ENCODE measurements at places on chromosomes 12 and 14. TPM values are rescaled to one million over a fixed set of nuclear protein-coding genes. Genes with fewer than 3 reads are reported as not detected.

- DNase-seq: no peak
Measured at GRCh38 chr12:91273560-91273959, 90.9 kb upstream of the DCN start.

DNA sequence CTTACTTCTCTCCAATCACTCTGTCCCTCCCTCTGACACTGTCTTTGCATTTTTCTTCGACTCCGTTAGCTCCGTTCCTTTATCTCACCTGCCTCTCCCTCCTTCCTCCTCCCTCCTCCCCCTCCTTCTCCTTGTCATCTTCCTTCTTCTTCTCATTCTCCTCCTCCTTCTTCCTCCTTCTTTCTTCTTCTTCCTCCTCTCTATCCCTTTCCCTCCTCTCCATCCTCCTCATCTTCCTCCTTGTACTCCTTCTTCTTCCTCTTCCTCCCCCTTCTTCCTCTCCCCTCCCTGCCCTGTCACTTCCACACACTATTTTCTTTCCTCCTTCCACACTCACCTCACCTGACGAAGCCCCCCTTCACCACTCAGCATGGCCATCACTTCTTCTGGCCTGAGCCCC lies 53.0 kb downstream of the HSPB8 start:
- DNase-seq: no peak

DNA sequence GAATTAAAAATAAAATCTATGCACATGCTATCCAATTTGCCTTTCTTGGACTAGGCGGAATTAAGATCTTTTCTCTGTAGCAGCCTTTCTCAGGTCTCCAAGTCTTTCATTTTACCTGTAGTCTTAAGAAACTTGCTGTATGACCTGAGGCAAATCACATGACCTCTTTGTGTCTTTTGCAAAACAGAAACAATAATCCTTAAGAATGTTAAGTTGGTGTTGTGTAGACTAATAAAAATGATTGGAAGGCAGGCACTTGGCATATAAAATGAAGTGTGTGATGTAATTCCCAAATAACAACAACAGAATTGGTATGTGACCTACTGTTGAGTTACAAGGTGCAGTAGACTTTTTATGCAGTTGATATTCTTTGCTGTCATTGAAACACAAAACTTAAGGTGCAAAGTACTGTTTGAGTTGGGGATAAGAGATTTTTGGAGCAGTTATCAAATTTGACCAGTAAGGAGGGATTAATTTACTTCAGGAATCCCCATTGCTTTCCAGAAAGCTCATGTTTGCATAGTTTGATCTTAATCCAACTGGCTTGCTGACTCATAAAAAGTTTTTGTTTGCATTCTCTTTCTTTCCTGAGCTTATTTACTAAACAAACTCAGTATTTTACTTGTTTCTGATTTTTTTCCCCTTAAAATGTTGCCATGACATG lies 51.4 kb downstream of the SUSD6 start:
- no peak for DNase-seq

Gene KLHDC1
- 3.1 TPM for total RNA-seq

GRCh38 chr14:105290621-105291346 lies 10.0 kb downstream of the BRF1 start:
- DNase-seq: no peak

Gene MORN3
- total RNA-seq: 5.6 TPM

Gene SHMT2
- 108 TPM for total RNA-seq

DNA sequence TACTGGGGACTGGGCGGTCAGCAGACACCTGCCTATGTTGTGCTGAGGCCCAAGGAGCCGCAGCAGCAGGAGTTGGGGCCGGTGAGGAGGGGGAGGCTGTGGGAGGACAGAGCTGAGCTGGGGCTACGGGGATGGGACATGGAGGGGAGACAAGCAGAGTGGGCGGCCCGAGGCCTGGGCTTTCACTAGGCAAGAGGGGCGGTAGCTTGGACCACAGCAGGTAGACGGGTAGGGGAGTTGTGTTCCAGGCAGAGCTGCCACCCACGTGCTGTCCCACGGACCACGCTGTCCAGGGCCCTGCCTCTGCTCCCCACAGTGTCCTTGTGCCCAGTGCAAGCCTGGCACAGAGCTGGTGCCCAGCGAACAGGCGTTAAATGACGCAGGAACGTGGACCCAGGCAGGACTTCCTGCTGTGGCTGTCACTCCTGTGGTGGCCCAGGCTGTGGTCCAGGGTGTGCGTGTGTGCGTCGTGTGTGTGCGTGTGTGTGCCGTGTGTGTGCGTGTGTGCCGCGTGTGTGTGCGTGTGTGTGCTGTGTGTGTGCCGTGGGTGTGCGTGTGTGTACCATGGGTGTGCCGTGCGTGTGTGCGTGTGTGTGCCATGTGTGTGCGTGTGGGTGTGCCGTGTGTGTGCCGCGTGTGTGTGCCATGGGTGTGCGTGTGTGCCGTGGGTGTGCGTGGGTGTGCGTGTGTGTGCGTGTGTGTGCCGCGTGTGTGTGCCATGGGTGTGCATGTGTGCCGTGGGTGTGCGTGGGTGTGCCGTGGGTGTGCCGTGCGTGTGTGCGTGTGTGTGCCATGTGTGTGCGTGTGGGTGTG lies 6.8 kb downstream of the CEP170B start:
- DNase-seq: no peak

- peak; percentile 97 for DNase-seq
Measured at GRCh38 chr12:62260733-62261683, 804 bp downstream of the USP15 start.

- DNase-seq: no peak
Measured at GRCh38 chr12:58757422-58757821, 162.9 kb downstream of the LRIG3 start.

Gene NRXN3
- not detected for total RNA-seq

GRCh38 chr12:129393357-129393937 lies 510.4 kb downstream of the TMEM132D start:
- no peak for DNase-seq

GRCh38 chr12:98188650-98189077 lies 326.7 kb upstream of the TMPO start:
- no peak for DNase-seq

- DNase-seq: no peak
Measured at GRCh38 chr12:124569375-124570148, 2.1 kb upstream of the NCOR2 start.

GRCh38 chr12:1911598-1912575 lies 6.6 kb downstream of the CACNA2D4 start:
- DNase-seq: no peak

Gene CYP46A1
- total RNA-seq: not detected

- no peak for DNase-seq
Measured at GRCh38 chr12:15629108-15629507, 160.1 kb downstream of the EPS8 start.

DNA sequence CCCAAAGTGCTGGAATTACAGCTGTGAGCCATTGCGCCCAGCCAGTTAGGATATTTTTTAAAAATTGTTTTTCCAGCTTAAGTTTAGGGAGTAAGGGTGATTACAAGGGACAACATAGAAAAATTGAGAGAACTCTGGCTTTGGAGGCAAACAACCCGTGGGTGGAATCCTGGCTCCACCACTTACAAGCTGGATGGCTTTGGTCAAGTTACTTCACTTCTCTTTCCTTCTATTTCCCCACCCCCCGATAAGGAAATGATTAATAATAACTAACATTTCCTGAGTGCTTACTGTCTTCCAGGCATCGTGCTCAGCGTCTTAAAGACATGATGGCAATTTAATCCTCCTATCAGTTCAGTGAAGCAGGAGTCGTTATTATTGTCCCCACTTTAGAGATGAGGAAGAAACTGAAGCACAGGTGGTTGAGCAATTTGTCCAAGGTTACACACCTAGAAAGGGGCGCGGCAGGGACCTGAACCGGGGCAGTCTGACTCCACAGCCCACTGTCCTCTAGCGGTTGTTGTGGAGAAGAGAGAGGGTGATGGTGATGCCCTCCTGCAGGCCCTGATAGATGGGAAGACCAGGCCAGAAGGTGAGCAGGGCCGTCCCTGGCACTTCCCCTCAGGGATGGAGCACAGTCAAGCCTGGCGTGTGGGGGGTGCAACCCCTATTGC lies 16.7 kb upstream of the FAIM2 start:
- DNase-seq: no peak

Gene SCN8A
- 1.1 TPM for total RNA-seq

DNA sequence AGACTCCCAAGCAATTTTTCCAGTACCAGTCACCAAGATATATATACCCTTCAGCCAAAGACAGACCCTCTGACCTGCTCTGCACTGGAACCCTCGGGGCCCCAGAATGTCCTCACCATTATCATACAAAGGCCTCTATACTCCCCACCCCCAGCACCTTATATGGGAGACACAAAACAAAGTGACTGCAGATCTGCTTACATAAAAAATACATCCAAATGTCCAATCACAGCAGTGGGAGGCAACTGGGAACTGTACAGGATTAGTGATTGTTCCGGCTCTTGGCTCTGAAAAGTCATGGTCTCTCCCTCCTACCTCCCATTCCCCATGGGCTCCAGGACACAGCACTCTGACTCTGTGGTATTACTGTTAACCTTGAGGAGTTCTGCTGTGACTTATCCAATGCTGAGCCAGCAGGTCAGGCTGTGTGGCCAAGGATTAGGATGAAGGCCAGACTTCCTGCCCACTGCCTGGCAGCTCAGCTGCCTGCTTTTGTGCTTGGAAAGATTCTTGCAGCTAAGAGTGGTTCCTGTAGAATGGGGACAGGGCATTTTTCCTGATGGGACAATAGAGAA lies 13.7 kb downstream of the OXA1L start:
- no peak for DNase-seq

- no peak for DNase-seq
Measured at GRCh38 chr14:70036665-70037064, 152.1 kb downstream of the SLC8A3 start.

DNA sequence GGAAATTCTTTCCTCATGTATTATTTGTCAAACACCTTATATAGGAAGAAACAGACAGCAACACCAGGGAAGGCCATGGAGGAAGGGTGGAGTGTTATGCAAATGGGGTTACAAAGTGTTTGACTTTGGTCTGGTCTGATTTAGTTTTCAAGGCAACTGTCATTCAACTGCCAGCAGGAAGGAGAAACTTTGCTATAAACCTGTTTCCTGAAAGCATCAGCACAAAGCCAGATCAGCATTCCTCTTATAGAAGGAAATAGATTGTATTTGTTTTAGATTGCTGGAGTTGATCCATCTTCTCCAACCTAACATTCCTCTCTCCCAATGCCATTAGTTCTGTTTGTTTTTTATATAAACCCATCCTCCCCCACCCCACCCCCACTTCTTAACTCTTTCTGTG lies 65.7 kb downstream of the STAB2 start:
- no peak for DNase-seq

GRCh38 chr14:92794547-92794941 lies 439 bp downstream of the GOLGA5 start:
- DNase-seq: no peak

All from CD4-positive, CD25-positive, alpha-beta regulatory T cell (primary cell).